ENCODE measurements at places on chromosomes 2 and 18.

DNA sequence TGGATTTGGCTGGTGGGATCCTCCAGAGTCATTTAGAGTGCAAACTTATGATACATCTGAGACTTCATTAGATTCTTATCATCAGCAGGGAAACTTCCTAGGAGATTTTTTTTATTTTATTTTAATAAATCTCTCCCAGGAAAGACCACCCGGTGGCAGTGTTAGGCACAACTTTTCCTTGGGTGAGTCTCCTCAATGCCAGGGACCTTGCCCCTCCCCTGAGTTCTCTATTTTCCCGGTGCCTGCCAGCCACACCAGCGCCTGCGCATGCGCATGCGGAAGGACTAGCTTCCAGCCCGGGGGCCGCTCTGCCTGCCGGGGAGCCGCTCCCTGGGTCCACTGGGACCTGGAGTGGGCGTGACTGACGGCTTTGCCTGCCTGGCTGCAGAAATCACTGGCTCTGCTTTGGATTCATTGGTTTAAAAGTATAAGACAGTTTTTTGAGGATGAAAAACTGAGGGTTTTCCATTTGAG is 86.6 kb downstream of the TMEM182 start:
- peak; percentile 71 for DNase-seq

DNA sequence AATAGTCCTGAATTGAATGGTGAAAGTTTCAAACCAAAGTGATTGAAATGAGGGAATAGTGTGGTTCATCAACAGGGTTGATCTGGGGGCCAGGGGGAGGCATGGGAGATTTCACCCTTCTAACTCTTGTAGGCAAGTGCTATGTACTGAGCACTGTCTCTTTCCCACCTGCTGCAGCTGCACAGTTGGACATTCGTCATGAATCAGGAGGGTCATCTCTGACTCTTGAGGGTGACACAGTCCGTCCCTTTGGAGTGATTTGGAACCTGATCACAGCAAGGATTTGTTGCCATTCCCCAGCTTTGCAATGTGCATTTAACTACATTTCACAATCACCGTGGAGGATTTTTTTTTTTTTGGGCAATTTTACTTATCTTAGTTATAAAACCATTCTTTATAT is 224.6 kb downstream of the PHLPP1 start:
- no peak for DNase-seq

DNA sequence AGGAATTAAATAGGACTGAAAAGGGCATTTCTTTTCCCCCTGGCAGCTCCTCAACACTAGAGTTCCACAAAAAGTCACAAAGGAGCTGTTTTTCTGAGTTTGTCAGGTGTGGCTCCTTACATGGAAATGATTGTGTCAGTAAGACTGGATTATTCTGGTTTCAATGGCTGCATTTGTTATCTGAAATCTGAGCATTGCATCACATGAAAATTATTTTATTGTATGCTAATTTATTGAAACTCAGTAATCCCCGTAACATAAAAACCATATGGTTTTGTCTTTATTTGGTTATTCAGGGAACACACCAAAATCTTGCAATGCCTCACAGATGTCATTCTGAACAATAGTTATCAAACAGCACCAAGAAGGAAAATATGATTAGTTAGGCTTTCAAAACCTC is 439.7 kb upstream of the TNP1 start:
- DNase-seq: no peak

DNA sequence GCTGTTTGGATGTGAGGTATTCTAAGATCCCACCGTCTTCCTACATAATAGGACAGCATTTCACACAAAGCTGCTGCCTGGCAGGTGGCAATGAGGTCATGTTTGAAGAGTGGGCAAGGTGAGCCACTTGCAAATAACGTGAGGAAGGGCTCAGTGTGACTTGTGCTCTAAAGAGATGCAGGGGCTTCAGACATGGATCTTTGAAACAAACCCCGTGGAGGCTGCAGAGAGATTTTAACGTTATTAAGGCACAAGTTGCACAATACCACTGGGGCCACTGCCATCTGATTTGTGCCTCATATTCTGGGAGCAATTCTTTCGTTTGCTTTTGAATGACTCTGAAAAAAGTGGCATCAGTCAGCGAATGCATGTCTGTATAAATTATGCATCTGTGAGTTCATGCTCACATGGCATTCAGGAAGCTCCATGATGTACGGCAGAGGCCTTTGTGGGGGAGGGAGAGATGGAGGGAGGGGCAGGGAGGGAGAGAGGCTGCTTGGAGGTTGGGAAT is 362.0 kb downstream of the SOX11 start:
- no peak for DNase-seq

- no peak for DNase-seq
These were observed 3.8 kb downstream of the ACTG2 start for GRCh38 chr2:73896362-73897239.

- DNase-seq: peak; percentile 31
These were observed 143.8 kb downstream of the PIEZO2 start for GRCh38 chr18:11005528-11005927.

DNA sequence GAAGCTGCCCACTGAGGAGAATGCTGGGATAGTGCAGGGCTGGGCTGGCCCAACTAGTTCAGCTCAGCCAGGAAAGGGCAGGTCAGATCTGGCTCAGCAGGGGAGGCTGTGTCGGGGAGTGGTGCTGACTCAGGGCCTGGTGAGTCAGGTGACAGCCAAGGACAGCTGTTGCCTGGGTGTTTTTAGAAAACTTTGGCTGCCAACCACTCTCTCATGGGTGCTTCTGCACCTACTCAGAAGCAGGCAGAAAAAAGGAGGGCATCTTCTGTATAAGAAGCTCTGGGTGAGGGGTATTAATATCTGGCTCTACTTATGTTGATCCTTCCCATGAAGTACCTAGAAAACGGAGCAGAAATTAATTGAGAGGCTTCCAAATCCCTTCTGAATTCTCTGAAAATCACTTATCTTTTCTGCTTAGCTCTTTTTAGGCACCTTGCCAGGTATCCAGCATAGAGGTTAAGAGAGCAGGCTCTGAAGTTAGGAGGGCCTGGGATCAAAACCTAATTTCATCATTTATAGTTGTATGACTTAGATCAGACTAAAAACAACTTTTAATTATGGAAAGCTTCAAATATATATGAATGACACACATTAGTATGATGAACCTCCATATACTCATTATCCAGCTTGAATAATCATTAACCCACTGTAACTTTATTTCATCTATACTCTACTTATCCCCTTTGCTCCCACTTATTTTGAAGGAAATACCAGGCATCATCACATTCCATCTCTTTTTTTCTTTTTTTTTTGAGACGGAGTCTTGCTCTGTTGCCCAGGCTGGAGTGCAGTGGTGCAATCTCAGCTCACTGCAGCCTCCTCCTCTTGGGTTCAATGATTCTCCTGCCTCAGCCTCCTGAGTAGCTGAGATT is 15.5 kb upstream of the RAB10 start:
- DNase-seq: peak; percentile 83

DNA sequence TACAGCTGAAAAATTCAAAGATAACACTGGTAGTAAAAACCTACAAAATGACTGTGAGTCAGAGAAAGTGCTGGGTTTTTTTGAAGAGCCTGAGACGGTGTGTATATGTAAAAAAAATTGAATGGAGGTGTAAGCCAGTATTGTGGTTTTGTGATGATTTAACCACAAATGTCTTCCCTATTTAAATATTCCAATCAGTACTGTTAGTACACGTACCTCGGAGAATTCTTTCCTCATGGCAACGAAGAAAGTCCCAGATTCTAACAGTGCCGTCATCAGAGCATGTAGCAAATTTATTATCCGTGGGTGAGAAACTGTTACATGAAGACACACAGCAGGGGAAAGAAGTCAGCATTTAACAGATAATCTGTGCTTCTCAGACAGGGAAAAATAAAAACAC is 48.1 kb downstream of the WDR33 start:
- no peak for DNase-seq

DNA sequence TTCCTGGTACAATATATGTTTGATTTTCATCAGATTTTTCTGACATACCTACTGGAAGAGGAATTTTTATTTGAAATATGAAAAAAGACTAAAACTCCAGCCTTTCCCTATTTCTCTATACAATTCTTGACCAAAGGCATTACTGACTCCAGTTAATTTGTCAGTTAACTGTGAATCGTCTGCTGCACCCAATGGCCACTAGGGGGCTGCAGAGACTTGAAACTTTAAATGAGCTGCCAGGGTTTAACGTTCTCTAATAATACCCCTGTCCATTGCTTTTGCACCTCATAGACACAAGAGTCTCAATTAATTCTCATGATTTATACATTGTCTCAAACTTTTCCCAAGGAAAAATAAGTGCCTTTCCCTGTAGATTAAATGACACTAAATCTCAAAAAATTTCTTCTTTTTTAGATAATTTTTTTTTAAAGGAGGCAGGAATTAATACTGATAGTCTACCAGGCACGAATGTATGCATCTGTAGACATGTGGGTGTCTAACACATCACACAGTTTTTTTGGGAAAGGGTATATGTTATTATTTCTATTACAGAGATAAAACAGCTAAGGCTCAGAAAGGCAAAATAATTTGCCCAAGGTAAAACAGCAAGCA is 1.8 kb upstream of the ALK start:
- peak; percentile 66 for DNase-seq

- DNase-seq: no peak
These were observed 118.6 kb downstream of the RBMS1 start for GRCh38 chr2:160375037-160375436.

DNA sequence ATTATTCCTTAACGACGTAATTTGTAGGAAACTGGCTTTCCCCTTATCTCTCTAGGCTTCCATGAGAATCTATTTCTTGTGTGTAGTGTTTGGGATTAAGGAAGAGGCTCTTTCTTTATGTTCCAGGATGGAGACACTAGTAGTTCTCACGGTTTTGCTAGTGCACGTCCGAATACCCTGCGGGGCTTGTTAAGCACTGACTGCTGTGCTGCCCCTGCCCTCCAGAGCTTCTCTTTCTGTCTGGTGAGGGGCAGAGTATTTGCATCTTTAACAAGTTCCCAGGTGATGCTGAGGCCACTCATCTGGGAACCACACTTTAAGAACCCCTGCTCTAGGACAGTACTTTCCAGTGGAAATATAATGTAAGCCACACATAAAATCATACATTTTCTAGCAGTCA is 76.4 kb downstream of the SPATS2L start:
- no peak for DNase-seq

GRCh38 chr2:55883357-55883756 is 40.2 kb downstream of the EFEMP1 start:
- no peak for DNase-seq

DNA sequence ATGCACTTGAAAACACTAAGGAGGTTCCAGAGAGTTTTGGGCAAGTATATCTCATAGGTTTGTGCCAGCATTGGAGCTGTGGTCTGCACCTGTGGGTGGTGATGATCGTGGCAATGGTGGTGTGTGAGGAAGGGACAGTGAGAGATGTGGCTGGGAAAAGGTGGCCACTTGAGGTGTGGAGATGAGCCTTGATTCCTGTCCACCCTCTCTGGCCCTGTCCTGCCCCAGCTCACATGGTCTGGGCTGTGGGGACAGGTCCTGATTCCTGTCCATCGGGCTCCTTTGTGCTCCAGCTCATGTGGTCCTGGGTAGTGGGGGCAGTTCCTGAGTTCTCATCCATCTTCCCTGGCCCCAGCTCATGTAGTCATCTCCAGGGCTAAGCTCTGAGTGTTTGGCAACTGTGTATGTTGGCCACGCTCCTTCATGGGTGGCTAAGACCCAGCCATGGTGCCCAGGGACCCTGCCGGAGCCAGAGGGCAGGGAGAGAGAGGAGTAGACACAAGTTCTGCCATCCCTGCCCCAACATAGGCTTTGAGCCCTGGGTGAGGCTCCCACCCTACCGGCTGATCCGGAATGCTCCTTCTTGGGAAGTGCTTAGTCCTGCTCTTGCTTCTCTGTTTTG is 294.4 kb upstream of the HDAC4 start:
- no peak for DNase-seq

GRCh38 chr18:57915865-57916582 is 112.9 kb upstream of the ATP8B1 start:
- DNase-seq: peak; percentile 34

DNA sequence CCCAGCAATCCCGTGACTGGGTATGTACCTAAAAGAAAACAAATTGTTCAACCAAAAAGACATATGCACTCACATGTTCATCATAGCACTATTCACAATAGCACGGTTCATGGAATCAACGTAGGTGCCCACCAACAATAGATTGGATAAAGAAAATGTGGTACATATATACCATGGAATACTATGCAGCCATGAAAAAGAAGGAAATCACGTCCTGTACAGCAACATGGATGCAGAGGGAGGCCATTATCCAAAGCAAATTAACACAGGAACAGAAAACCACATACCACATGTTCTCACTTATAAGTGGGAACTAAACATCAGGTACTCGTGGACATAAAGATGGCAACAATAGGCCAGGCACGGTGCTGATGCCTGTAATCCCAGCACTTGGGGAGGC is 207.9 kb upstream of the TNP1 start:
- DNase-seq: no peak

- no peak for DNase-seq
These were observed 47.3 kb upstream of the SNTG2 start for GRCh38 chr2:903223-903900.

DNA sequence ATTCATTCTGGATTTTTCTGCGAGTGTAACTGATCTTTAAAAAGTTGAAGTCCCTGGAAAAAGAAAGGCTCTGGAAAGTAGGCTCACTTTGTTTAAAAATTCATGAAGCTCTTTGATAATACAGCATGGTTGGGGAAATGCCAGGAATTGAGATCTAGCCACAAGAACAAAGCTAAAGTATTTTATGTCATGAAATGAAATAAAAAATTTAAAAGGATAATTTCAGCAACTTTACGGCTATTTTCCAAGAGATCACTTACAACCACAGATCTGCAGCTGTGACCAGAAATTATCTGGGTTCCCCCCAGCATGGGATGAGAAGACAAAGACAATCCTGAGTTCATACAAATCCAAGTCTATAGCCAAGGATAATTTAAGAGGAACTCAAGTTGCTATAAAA is 25.3 kb upstream of the RFX8 start:
- DNase-seq: no peak

GRCh38 chr2:241050624-241051577 is 51.2 kb downstream of the MTERF4 start:
- DNase-seq: no peak

GRCh38 chr2:219266232-219266631 is 12.5 kb upstream of the TUBA4A start:
- DNase-seq: no peak

DNA sequence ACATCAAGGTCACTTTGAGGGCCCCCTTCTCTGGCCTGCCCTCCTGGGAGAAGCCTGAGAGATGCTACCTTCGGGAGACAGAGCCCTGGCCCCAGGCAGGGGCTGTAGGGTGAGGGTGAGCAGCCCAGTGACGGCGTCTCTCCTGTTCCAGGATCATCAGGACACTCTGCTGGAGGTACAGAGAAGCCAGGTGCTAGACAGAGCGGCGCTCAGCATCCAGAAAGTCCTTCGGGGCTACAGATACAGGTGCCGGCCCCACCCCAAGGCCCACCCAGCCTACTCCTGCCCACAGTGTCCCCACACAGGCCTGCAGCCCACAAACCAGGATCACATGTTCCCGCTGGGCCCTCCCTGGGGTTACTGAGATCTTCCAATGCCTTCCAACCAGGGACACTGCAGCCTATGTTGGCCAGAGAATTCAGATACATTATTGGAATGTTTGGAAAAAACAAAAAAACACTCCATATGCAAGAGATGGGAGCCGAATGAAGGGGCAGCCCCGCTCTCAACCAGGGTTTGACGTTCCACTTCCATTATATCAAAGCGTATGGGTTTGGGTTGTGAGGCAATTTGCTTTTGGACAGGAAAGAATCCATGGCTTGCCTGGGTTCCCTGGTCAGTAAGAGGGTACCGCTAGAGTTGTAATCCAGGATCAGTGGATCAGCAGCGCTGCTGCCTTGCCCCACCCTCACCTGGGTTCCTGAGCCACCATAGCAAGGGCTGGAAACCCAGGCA is 49.5 kb upstream of the GPR17 start:
- no peak for DNase-seq

GRCh38 chr2:237201461-237202287 is 116.0 kb downstream of the COPS8 start:
- DNase-seq: no peak

All from mucosa of descending colon (tissue), 3 donors.